ENCODE measurements at places on chromosomes 4 and X. TPM values are rescaled to one million over a fixed set of nuclear protein-coding genes. Genes with fewer than 3 reads are reported as not detected.

SHROOM3 gene
- not detected for polyA plus RNA-seq

- DNase-seq, result peak; percentile 5
Observed at GRCh38 chr4:145481164-145481941, at the start of gene SMAD1. SMAD1 (plus strand) TSS chr4:145481853; CDS start chr4:145514614, 32,761 bp downstream.

- DNase-seq, result no peak
Observed at GRCh38 chrX:84168095-84168494, 19.9 kb downstream of the RPS6KA6 start.

CXCR3 gene
- polyA plus RNA-seq, result 153 TPM

DNA sequence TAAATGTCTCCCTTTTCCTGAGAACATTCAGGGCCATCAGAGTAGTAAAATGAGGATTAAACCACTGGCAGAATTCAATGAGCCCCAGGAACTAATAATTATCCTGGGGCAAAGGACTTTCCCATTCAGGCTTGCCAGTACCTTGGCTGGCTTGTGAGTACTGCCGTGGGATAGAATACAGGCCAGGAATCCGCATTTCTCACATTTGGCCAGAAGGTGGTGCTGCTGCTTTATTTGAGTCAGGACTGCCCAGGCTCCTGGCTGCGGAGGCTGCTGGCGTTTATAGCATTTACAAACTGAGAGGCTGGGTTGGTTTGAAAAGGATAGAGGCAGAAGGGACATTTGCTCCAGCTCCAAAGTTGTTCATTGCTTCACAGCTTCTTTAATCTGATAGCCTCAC is 91.4 kb downstream of the RTL9 start:
- DNase-seq, result peak; percentile 45

DNA sequence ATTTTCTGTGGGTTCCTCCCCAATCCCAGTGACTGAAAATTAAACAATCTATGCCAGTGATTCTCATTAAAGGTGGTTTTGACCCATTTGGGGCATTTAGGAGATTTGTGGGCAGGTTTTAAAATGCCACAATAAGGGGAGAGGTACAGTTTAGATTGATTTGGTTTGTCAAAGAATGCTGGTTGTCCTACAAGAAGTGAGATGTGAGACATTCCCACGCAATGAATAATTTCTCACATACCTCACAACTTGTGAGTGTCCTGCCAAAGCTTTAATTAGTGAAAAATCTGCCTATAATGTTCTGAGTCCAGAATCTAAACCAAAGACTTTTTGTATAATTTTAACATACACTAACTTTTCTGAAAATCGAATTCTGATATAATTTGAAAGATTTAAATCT is 199.4 kb downstream of the MAPK10 start:
- no peak for DNase-seq

GRCh38 chrX:151697522-151697921 is 2.3 kb downstream of the PRRG3 start:
- no peak for DNase-seq

GRCh38 chr4:76055016-76055415 is 19.1 kb upstream of the CXCL11 start:
- DNase-seq, result no peak

DNA sequence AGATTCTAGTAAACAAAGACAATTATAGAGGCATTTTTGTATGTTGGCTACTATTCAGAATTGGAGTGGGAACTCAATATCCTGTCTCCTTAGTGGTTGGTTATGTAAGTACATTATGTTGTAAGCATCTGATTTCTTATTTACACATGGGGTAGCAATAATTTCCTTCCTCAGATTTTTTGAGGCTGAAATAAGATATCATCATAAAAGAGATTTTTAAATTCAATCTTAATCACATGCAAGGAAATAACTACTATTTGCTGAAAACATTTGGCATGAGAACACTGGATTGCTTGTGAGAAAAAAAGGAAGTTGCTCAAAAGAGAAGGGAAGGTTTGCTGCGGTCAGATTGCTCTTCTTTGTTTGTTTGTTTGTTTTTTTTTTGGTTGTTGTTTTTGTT is 437.7 kb upstream of the HS3ST1 start:
- no peak for DNase-seq

NRK gene
- polyA plus RNA-seq, result not detected

DNA sequence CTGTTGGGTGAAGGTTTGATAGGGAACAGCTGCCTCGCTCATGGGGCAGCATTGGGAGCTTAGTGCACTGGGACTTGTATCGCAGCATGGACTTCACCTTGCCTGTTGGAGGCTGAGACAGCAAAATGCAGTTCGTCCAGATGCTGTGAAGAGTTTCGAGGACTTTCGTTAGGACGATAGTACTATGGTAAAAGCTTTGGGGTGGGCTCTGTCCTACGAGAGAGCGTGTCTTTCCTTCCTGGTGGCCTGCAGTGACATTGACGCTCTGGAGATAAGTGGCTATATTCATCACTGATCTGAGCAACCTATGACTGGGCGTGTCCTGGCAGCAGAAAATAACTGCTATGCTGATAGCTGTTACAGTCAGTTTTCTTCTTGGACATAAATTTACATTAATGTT is 44.8 kb downstream of the ARHGAP10 start:
- DNase-seq, result no peak

GRCh38 chr4:124030147-124030546 is 633.6 kb downstream of the SPRY1 start:
- no peak for DNase-seq

- DNase-seq, result no peak
Observed at GRCh38 chrX:136168929-136169735, 21.8 kb downstream of the FHL1 start.

- DNase-seq, result no peak
Observed at GRCh38 chr4:8370835-8371595, 69.5 kb downstream of the ACOX3 start.

DNA sequence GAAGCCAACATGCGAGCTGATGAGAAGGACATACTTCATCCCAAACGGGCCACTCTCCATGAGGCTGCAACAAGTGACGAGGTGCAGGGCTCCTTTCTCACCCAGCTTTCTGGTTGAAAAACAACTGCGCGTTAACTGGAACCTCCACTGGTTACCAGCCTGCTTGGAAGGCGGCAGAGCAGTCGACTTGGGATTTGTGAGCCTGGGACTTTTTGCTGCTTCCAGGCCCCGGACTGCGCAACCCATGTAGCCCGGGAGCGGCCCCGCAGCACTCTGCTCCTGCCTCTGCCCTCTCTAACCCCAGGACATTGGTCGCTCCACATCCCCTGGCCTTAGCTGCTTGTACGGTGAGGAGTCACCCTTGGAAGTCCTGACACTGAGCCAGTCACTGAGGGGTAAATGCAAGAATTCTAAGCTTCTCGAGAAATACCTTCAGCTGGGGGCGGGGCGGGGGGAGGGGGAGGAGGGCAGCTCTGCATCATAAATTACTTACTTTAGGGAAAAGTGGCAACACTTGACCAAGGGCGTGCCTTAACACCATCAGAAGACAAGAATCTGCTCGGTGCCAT is 72.7 kb downstream of the MTMR1 start:
- DNase-seq, result no peak

- no peak for DNase-seq
Observed at GRCh38 chr4:107793996-107794395, 30.7 kb upstream of the SGMS2 start.

GRCh38 chrX:20267931-20268701 is 1.4 kb upstream of the RPS6KA3 start:
- DNase-seq, result no peak

- no peak for DNase-seq
Observed at GRCh38 chr4:33411182-33411581, 2691.0 kb downstream of the PCDH7 start.

TMEM150C gene
- not detected for polyA plus RNA-seq

VCX3A gene
- polyA plus RNA-seq, result not detected

RPS6KA6 gene
- polyA plus RNA-seq, result not detected

PFKFB1 gene
- polyA plus RNA-seq, result not detected

Measured in CD4-positive, alpha-beta memory T cell (primary cell).